ENCODE measurements at places on chromosomes 7 and 10.
A peak's percentile ranks its signal among the peaks of the same experiment; 100 is the strongest.

- DNase-seq, result no peak
These were observed 30.3 kb downstream of the GBX1 start for GRCh38 chr7:151137076-151137675.

DNA sequence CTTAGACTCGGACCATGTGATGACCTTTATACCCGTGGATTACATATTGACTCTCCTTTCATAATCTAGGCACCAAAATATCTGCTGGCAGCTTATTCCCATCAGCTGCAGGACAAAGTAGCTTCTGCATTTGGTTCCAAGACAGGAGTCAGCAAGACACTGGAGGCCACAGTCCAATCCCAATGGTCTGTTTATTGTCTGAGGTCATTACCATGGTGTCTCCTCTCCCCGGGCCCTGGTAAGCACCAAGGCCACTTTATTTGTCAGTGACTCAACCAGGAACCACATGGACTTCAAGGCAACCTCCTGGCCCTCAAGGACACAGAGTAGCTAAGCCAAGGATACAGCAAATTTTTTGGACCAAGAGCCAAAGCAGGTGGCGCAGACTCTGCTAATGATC lies 36.1 kb downstream of the KCNMA1 start:
- DNase-seq, result no peak

GRCh38 chr10:59678884-59679301 lies 30.8 kb downstream of the SLC16A9 start:
- DNase-seq, result no peak

- DNase-seq, result no peak
These were observed 93.4 kb upstream of the INHBA start for GRCh38 chr7:41796331-41796730.

GRCh38 chr7:155477476-155477875 lies 19.5 kb downstream of the EN2 start:
- DNase-seq, result no peak

GRCh38 chr10:87700031-87700796 lies 40.5 kb downstream of the PAPSS2 start:
- DNase-seq, result no peak

- DNase-seq, result no peak
These were observed 25.6 kb downstream of the CTNNA3 start for GRCh38 chr10:67670401-67670800.

GRCh38 chr10:95363303-95363912 lies 72.6 kb upstream of the PDLIM1 start:
- DNase-seq, result peak; percentile 41

GRCh38 chr7:29442146-29442545 lies 121.5 kb upstream of the PRR15 start:
- DNase-seq, result peak; percentile 55

- DNase-seq, result no peak
These were observed 115.7 kb downstream of the ICA1 start for GRCh38 chr7:8146106-8146787.

DNA sequence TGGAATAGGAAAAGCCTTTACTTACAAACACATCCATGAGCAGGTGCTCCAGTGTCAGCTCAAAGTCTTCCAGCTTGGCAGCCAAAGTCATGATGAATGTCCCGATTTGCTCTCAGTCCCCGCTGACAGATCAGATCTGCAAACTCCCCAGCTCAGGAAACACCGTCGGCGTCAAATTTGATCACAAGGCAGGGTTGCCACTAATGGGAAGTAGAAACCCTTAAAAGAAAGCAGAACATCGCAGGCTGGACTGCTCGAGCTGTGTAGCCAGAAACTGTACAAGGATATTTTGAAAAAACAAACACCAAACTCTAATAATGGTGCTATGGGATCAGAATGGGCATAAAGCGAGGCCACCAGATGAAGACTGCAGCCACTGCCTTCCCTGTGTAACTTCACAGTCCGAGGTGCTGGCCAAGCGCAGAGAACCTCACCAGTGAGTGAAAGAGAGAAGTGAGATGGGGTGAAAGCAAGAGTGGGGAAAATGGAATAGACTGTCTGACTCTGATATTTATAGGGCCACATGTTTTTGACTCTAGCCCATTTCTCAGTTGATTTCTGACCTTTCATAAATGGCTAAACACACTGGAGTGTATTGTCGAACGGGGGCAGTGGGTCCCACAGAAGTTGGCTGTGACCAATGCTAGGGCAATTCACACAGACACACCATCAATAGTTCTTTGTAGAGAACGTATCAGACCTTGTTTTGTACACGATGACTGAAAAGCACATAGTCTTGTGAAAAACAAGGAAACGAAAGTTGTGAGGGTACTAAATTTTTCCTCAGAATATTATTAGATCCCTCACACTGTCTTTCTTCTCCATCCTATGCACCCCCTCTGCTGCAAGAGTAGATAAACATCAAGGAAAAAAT lies 306.2 kb downstream of the FRMD4A start:
- no peak for DNase-seq

DNA sequence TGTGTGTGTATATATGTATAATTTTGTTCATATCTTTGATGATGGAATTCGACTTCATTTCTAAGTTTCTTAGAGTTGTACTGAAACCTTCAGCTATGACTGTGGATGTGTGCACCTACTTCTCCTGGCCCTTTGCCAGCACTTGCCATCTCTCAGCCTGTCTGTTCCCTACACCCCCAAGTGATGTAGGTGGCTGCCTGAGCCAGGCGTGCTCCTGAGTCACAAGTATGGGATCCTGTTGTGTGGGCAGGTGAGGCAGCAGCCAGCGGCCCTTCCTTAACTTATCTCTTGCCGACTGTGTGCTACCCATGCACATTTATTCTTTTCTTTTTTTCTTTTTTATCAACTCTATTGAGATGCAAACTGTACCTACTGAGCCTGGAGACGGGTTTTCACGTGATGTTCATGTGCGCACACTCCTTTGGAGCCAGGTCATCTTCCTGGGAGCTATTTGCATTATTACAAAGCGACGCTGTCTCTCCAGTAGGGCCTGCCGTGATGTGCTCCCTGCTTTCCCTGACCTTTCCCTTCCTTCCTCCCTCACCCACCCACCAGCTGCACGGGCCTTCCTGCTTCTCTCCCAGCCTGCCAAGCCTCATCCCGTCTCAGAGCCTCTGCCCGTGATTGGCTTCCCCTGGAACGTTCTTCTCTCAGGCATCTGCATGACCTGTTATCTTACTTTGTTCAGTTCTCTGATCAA lies 31.3 kb upstream of the GALNT11 start:
- DNase-seq, result no peak

GRCh38 chr7:27868131-27868550 lies 128.2 kb downstream of the TAX1BP1 start:
- no peak for DNase-seq

GRCh38 chr7:41333511-41333910 lies 369.4 kb downstream of the INHBA start:
- peak; percentile 61 for DNase-seq

DNA sequence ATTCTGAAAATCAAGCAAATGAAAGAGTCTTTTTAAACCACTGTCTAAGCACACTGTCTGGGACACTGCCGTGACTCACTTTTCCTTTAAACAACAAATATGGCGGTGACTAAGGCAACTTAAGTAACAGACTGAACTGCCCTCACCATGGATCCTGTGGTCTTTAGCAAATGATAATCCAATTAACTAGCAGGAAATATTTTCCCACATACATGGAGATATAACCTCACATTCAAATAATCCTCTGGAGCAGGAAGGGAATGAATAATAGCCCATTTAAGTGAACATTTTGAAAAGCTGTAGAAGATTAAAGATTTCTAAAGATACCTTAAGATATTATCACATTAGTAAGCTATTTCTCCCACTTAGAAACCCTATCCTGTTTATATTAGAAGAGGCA lies 40.3 kb upstream of the LRRC17 start:
- no peak for DNase-seq

GRCh38 chr10:102642736-102643335 lies 1.4 kb upstream of the TRIM8 start:
- DNase-seq, result peak; percentile 33

- DNase-seq, result no peak
These were observed 96.1 kb downstream of the COL28A1 start for GRCh38 chr7:7439564-7439963.

- peak; percentile 76 for DNase-seq
These were observed 33.1 kb downstream of the ZMIZ1 start for GRCh38 chr10:79101560-79102497.

- DNase-seq, result no peak
These were observed 52.8 kb upstream of the ZPBP start for GRCh38 chr7:50145801-50146338.

DNA sequence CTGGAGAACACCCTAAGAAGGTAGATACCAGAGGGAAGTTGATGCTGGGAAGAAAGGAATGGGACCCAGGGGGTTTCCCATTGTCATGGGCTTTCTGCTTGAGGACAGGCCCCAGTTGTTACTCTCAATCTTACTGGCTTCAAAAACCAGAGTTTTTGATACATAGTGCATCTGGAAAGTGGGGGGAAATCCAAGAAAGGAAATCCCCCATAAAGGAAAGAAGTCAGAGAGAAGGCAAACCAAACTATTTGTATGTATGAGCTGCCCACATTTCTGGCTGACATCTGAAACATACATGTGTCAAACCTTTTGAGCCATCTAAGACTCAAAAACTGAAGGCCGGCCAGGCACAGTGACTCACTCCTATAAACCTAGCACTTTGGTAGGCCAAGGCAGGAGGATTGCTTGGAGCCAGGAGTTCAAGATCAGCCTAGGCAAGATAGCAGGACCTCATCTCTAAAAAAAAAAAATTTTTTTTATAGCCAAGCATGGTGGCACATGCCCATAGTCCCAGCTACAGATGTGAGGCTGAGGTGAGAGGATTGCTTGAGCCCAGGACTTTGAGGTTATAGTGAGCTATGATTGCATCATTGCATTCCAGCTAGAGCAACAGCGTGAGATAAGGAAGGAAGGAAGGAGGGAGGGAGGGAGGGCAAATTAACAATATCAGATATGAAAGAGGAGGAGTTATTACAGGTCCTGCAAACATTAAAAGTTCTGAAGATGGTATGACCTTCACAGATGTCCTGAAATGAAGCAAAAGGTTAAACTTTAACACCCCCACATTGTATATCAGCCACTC lies 6.7 kb upstream of the COA1 start:
- no peak for DNase-seq

DNA sequence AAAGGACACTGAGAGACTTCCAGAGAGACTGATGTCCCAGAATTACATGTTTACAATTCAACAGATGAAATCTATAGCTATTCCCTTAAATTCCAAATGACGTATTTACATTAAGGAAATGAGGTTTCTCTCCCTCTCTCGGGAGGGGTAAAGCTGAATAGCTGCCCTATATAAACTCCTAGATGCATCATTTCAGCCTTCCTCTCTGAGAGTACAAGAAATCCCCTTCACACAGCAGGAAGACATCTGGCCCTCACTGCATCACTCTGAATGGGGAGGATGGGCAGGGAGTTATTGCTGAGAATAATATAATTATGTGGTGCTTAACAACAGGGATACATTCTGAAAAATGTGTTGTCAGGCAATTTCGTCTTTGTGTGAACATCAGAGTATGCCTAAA lies 11.0 kb downstream of the POT1 start:
- DNase-seq, result no peak

GRCh38 chr7:91462316-91462715 lies 198.1 kb downstream of the FZD1 start:
- DNase-seq, result no peak

DNA sequence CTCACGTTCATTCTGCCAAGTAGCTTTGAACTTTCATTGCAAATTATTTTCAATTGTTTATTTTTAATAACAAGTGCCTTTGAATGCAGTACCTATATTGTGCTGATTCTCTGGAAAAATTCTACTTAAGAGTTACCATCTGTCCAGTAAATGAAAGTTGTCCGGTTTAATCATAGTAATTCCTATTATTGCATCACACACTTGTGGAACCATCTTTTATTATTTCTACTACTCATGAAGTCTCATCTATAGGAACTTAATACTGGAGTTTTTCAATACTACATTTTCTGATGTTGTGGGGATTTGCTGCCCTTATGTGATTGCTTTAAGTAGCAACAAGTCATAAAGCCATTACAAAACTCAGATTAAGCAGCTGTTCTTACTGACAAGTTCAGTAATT lies 16.5 kb upstream of the SKAP2 start:
- no peak for DNase-seq
